ENCODE measurements at places on chromosomes 5 and 9.

- no peaks in the 10 kb centered on the region for H3K4me1 ChIP-seq
- H3K27ac ChIP-seq, result no peak overlapping the region
- no peaks in the 10 kb centered on the region for H3K27me3 ChIP-seq
- H3K36me3 ChIP-seq, result no peaks in the 10 kb centered on the region
- no peak for DNase-seq
- no peak overlapping the region for H3K4me3 ChIP-seq
These were observed 475.7 kb downstream of the EBF1 start for GRCh38 chr5:158623971-158624370.

- H3K27ac ChIP-seq, result peak overlapping the region; percentile 60
- no peaks in the 10 kb centered on the region for H3K27me3 ChIP-seq
- DNase-seq, result peak; percentile 87
- peaks cover 17% of the 10 kb centered on the region for H3K4me1 ChIP-seq
- peak overlapping the region; percentile 15 for H3K4me3 ChIP-seq
- H3K36me3 ChIP-seq, result no peaks in the 10 kb centered on the region
These were observed 78.9 kb upstream of the RPS23 start for GRCh38 chr5:82356808-82357671.

GRCh38 chr9:34547960-34548611 lies 25.3 kb upstream of the ENHO start:
- H3K36me3 ChIP-seq, result no peaks in the 10 kb centered on the region
- H3K4me3 ChIP-seq, result no peak overlapping the region
- no peaks in the 10 kb centered on the region for H3K4me1 ChIP-seq

DNA sequence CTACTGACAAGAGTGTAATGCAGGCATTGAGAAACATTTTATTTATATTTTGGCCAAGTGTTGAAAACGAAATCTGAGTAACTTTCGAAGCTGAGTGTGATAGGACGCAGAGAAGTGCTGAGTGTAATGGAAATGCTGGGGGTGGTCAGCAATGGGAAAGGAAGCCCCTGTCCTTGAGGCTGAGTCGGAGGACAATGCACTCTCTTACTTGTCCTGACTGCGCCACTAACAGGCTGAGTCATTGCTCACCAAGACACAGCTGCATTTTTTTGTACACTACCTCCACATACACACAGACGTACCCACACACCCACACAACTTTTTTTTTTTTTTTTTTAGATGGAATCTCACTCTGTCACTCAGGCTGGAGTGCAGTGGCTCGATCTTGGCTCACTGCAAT lies 637.7 kb downstream of the SLCO4C1 start:
- H3K27ac ChIP-seq, result no peak overlapping the region
- no peaks in the 10 kb centered on the region for H3K27me3 ChIP-seq
- no peaks in the 10 kb centered on the region for H3K4me1 ChIP-seq

DNA sequence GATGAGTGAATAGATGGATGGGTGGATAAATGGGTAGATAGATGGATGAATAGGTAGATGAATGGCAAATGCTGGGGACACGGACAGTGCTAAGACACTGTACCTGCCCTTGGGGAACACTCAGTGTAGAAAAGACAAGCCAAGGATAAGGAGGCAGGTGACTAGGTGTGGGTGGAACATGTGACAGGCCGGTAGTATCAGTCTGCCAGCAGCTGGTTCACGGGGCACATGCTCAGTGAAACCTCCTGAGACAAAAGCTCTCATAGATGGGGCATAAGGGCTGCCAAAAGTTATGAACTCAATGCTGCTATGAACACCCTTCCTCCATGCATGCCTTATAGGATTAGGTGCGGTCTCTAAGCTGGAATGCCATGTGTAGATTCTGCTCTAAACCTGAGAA lies 71.0 kb downstream of the C5orf15 start:
- H3K27me3 ChIP-seq, result no peaks in the 10 kb centered on the region
- H3K4me3 ChIP-seq, result no peak overlapping the region
- H3K36me3 ChIP-seq, result no peaks in the 10 kb centered on the region
- no peak for DNase-seq
- no peaks in the 10 kb centered on the region for H3K4me1 ChIP-seq
- H3K27ac ChIP-seq, result no peak overlapping the region

DNA sequence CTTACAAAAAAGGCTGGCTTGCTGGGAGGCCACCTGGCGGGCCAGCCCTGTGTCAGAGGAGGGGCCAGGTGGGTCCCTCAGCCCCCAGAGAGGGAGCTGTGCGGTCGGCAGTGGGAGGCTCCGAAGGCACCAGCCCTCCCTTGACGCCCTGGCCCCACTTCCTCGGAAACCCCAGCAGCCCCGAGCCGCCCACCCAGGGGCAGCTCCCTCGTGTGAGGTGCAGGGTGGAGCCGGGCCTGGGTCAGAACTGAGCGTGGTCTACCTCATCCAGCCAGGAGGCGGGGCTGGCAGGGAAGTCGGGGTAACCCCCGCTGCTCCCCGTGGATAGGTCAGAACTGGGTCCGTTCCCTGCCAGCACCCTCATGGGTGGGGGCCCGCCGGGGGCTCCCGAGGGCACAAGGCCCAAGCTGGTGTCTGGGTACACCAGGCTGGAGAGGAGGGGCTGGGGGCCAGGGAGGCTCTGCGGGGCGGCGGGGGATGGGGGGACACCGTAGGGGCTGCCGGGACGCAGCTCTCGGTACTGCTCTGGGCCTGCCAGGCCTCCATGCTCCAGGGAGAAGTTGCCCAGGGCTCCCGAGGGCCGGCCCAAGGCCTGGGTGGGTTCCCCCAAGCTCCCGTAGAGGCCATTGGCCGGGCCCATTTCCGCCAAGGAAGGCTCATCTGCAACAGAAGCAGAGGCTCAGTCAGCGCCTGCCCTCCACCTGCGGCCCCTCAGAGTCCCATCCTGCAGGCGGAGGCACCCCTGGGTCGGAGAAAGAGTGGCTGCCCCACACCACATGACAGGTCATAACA lies 7.6 kb downstream of the LHX3 start:
- peaks cover 13% of the 10 kb centered on the region for H3K27me3 ChIP-seq
- H3K27ac ChIP-seq, result no peak overlapping the region
- no peaks in the 10 kb centered on the region for H3K4me1 ChIP-seq

GRCh38 chr9:72363908-72364678 lies 915 bp downstream of the ZFAND5 start:
- H3K36me3 ChIP-seq, result no peaks in the 10 kb centered on the region
- DNase-seq, result peak; percentile 76
- no peaks in the 10 kb centered on the region for H3K27me3 ChIP-seq

DNA sequence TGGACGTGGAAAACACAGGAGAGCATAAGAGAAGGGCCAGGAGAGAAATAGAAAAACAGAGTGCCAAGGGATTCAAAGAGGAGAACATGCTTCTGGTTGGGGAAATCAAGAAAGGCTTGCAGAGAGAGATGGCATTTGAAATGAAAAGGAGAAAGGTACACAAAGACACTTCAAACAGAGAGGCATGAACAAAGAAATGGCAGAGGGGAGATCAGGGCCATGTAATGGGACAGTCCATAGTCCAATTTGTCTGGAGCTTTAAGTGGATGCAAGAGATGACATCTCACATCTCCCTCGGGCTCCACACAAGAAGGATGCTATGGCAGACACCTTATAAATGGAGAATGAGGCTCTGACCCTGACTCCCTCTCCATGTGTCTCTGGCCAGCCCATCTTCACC lies 331.1 kb downstream of the MLLT3 start:
- H3K27ac ChIP-seq, result no peak overlapping the region
- no peaks in the 10 kb centered on the region for H3K4me1 ChIP-seq
- no peaks in the 10 kb centered on the region for H3K27me3 ChIP-seq
- H3K4me3 ChIP-seq, result no peak overlapping the region
- H3K36me3 ChIP-seq, result no peaks in the 10 kb centered on the region

DNA sequence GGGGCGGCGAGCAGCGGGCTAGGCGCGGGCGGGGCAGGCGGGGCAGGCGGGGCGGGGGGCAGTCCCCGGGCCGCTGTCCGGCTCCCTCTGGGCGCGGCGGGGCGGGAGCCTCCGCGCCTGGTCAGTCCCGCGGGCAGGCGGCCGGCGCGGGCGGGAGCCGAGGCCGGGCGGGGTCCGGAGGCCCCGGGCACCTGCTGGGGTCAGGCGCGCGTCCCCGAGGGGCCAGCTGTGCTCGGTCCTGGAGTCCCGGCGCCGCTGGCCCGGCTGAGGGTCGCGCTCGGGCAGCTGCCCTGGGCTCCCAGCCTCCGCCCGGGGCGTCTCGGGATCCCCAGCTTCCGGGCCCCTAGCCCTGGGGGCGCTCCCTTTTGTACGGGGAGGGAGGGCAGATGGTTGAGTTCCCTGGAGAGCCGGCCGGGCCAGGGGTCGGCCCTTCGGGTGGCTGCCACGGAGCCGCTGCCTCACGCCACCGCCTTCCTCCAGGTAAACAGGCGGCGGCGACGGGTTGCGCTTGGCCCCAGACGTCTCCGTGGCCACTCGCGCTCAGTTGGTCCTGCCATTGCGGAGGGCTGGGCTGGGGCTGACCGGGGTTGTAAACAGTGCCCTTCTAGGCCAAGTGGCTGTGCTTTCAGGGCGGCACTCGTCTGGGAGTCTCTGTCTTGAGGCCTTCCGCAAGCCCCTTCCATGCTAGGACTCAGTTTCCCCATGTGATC lies 473 bp downstream of the ZBTB34 start:
- no peaks in the 10 kb centered on the region for H3K27me3 ChIP-seq
- H3K36me3 ChIP-seq, result peaks cover 2% of the 10 kb centered on the region
- H3K27ac ChIP-seq, result peak overlapping the region; percentile 52
- H3K4me1 ChIP-seq, result peaks cover 10% of the 10 kb centered on the region
- H3K4me3 ChIP-seq, result peak overlapping the region; percentile 65

DNA sequence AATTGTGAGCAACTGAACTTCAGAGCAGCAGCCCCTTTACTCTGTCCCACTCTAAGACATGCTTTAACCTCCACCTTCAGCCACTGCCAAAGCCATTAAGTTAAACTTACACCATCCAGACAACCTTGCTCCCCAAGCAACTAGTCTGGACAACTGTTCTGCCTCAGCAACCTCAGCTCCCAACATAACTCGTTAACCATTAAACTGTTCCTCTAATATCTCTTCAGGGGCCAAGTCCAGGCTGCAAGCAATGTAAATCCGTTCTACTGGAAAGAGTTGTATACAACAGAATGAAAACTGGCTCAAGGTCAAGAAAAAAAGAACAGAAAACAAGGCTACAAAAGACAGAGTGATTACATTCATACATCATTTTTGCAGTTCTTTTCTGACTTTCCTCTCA lies 131.7 kb upstream of the TARS1 start:
- no peaks in the 10 kb centered on the region for H3K27me3 ChIP-seq
- no peaks in the 10 kb centered on the region for H3K4me1 ChIP-seq
- H3K27ac ChIP-seq, result no peak overlapping the region
- no peak for DNase-seq
- H3K4me3 ChIP-seq, result no peak overlapping the region

All from naive thymus-derived CD4-positive, alpha-beta T cell (primary cell).